ENCODE measurements at places on chromosomes 3 and 15. TPM values are rescaled to one million over a fixed set of nuclear protein-coding genes. Genes with fewer than 3 reads are reported as not detected.

The XYLB gene
- 9.9 TPM for total RNA-seq

The ITIH1 gene
- total RNA-seq, result not detected

The MUSTN1 gene
- not detected for total RNA-seq

The MLF1 gene
- 0.83 TPM for total RNA-seq

The GCSAM gene
- total RNA-seq, result 3.5 TPM

The C2CD4A gene
- total RNA-seq, result 0.17 TPM

The OIP5 gene
- total RNA-seq, result 15.6 TPM

The ALDH1A2 gene
- not detected for total RNA-seq

The ZNF501 gene
- total RNA-seq, result 1.6 TPM

DNA sequence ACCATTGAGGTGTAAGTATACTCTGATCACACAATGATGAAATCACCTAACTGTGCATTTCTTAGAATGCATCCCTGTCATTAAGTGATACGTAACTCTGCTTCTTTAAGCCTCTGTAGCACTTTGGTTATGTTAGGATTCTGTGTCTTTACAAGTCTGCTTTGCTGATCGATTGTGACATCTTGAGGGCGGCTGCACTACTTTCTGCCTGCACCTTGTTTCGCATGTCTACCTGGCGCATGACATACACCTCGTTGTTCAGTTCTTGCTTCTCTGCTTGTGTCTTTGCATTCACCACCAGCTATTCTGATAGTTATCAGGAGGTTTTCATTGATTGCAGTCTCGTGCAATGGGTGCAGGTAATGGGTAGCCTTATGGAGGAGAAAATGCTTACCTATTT is 32.7 kb downstream of the IGF1R start:
- H3K4me1 ChIP-seq, result peaks cover 19% of the 10 kb centered on the region
- H3K27ac ChIP-seq, result no peak overlapping the region
- DNase-seq, result no peak
- no peaks in the 10 kb centered on the region for H3K36me3 ChIP-seq

DNA sequence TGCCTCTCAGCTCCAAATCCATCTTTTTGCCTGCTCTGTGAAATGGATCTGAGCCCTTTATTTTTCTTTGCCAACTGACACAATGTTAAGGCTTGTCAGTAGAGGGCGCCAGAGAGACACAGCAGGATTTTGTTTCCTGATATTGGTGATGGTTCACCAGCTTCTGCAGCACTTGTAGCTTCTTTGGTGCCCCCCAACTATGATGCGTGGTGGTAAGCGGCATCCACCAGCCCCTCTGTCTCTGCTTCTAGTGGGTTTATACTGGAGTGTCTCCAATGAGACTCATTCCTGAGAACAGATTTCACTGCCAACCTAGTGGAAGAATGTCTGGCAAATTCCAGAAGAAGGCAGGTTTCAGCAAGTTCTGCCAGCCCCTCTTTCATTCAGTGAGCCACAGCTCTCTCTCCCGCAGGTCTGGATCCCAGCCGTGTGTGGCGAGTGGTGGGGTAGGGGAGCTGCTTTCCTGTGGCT is 471.9 kb upstream of the FRG2C start:
- no peaks in the 10 kb centered on the region for H3K36me3 ChIP-seq
- H3K4me3 ChIP-seq, result no peak overlapping the region
- no peaks in the 10 kb centered on the region for H3K4me1 ChIP-seq
- H3K27me3 ChIP-seq, result no peaks in the 10 kb centered on the region
- H3K27ac ChIP-seq, result no peak overlapping the region
- DNase-seq, result peak; percentile 14

GRCh38 chr15:42083916-42084315 is 10.4 kb downstream of the PLA2G4D start:
- no peak overlapping the region for H3K4me3 ChIP-seq
- no peaks in the 10 kb centered on the region for H3K27me3 ChIP-seq
- H3K27ac ChIP-seq, result no peak overlapping the region
- no peak for DNase-seq

GRCh38 chr3:137347817-137348368 is 390.1 kb downstream of the IL20RB start:
- no peaks in the 10 kb centered on the region for H3K36me3 ChIP-seq
- DNase-seq, result no peak
- H3K4me1 ChIP-seq, result no peaks in the 10 kb centered on the region
- H3K4me3 ChIP-seq, result no peak overlapping the region
- no peak overlapping the region for H3K27ac ChIP-seq
- no peaks in the 10 kb centered on the region for H3K27me3 ChIP-seq

DNA sequence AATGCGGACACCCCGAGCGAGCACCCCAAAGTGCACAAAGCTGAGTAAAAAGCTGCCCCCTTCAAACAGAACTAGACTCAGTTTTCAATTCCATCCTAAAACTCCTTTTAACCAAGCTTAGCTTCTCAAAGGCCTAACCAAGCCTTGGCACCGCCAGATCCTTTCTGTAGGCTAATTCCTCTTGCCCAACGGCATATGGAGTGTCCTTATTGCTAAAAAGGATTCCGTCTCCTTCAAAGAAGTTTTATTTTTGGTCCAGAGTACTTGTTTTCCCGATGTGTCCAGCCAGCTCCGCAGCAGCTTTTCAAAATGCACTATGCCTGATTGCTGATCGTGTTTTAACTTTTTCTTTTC is 5.3 kb downstream of the BHLHE40 start:
- peaks cover 62% of the 10 kb centered on the region for H3K36me3 ChIP-seq
- no peaks in the 10 kb centered on the region for H3K27me3 ChIP-seq
- H3K4me1 ChIP-seq, result peaks cover 51% of the 10 kb centered on the region

DNA sequence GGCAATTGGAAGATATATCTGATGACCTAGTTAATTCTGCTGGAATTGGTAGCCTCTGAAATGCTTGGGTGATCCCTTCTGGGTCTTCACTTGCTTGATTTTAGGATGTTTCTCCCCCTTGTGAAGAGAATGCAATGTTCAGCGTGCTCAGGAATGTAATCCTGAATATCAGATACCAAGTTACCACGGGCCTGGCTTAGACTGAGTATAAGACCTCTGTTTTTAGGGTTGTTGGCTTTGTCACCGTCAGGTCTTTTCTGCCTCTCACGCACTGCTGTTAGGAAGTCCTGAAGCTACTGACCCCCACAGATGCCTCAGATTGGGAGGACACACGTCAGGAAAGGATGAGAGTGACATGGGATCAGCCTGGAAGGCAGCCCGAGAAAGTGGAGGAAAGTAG is 198.5 kb downstream of the CDIN1 start:
- no peaks in the 10 kb centered on the region for H3K27me3 ChIP-seq
- H3K27ac ChIP-seq, result no peak overlapping the region
- DNase-seq, result no peak
- H3K36me3 ChIP-seq, result no peaks in the 10 kb centered on the region
- H3K4me1 ChIP-seq, result no peaks in the 10 kb centered on the region
- H3K4me3 ChIP-seq, result no peak overlapping the region

GRCh38 chr15:80736560-80736959 is 41.5 kb downstream of the ABHD17C start:
- no peak overlapping the region for H3K27ac ChIP-seq
- H3K36me3 ChIP-seq, result no peaks in the 10 kb centered on the region
- no peaks in the 10 kb centered on the region for H3K4me1 ChIP-seq
- no peaks in the 10 kb centered on the region for H3K27me3 ChIP-seq

DNA sequence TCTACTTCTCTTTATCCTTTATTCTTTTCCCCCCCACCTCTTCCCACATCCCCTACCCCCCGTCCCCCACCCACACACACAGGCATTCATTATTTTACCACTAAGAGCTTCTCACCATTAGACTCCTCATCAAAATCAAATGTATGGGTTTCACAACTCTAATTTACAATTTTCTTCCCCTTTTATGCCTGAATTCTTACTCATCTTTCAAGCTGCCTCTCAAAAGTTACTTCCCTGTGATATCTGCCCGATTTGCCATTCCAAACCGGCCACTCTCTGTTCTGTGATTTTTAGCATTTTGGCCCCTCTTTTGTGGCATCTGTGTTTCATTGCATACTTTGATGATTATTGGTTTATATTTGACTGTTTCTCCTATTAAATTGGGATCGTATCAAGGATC is 42.2 kb downstream of the SLC9A9 start:
- H3K27ac ChIP-seq, result no peak overlapping the region
- no peaks in the 10 kb centered on the region for H3K4me1 ChIP-seq
- H3K27me3 ChIP-seq, result no peaks in the 10 kb centered on the region
- no peak overlapping the region for H3K4me3 ChIP-seq
- no peak for DNase-seq

- no peak overlapping the region for H3K4me3 ChIP-seq
- DNase-seq, result no peak
- H3K36me3 ChIP-seq, result no peaks in the 10 kb centered on the region
Observed at GRCh38 chr3:64548200-64548889, 139.5 kb downstream of the ADAMTS9 start.

DNA sequence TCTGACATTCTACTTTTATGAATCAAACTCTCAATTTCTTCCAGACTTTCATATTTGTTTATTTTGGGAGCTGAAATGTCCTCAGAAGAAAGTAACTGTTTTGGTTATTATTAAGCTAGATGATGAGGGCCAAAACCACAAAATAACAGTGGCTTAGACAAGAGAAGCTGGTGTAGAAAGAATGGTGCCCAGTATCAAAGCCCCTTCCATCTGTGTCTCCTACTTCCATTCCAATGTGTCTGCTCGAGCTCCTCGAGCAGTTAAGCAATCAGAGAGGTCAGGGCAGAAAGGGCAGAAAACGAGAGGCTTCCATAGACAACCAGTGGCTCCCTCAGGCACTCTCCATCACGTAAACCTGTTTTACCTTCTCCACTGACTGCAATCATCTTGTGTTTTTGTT is 59.7 kb upstream of the MAGI1 start:
- no peaks in the 10 kb centered on the region for H3K4me1 ChIP-seq
- no peaks in the 10 kb centered on the region for H3K36me3 ChIP-seq
- H3K4me3 ChIP-seq, result no peak overlapping the region
- no peak overlapping the region for H3K27ac ChIP-seq

- H3K4me3 ChIP-seq, result no peak overlapping the region
- DNase-seq, result no peak
- H3K4me1 ChIP-seq, result no peaks in the 10 kb centered on the region
Observed at GRCh38 chr3:143597774-143598652, 250.3 kb downstream of the SLC9A9 start.

DNA sequence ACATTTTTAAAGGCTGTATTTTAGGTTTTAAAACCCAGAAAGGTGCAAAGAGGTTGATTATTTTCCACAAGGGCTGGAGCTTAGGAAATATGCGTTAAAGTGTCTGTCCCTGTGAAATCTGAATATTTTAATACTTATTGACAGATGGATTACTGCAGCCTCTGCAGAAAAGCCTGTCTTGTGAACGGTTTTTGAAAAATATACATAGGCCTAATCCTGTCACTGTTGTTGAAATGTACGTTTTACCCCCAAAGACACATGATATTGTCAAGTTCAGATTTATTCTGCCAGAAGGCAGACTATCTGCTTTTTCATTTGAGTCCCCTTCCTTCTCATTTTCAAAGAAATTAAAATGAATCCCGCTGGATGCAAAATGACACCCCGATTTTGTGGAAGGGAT is 2.2 kb upstream of the BCL6 start:
- H3K36me3 ChIP-seq, result peaks cover 11% of the 10 kb centered on the region
- peak overlapping the region; percentile 96 for H3K4me3 ChIP-seq
- H3K27me3 ChIP-seq, result no peaks in the 10 kb centered on the region
- no peak for DNase-seq
- peak overlapping the region; percentile 98 for H3K27ac ChIP-seq

DNA sequence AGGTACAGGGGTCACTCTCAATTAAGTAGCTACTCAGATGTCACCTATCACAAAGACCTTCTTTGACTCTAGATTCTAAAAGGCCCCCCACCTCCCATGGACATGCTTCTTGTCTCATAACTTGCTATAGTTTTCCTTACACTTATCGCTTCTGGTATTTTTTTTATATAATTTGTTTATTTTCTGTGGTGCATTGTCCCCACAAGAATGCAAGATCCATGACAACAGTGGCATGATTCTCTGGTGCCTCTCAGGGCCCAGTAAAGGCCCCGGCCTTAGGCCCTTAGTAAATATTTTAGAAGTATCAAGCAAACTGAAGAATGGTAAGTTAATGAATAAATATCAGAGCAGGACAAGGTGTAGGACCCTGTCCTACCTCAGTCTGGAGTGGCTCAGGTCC is 248.6 kb downstream of the CBLB start:
- H3K36me3 ChIP-seq, result no peaks in the 10 kb centered on the region
- no peaks in the 10 kb centered on the region for H3K27me3 ChIP-seq
- H3K4me1 ChIP-seq, result no peaks in the 10 kb centered on the region
- H3K4me3 ChIP-seq, result no peak overlapping the region
- no peak overlapping the region for H3K27ac ChIP-seq

DNA sequence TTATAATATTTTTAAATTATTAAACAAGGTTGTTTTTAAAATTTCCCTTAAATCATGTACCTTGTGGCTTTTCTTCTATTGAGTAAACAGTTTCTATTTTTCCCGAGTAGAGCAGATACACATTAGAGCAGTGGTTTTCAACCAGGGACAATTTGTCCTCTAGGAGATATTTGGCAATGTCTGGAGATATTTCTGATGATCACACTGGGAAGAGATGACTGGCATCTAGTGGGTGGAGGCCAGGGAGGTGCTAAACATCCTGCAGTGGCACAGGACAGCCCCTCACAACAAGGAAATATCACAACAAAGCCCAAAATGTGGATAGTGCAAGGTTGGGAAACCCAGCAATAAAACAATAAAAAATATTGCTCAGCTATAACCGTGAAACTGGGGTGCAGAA is 113.0 kb upstream of the PTPRG start:
- no peaks in the 10 kb centered on the region for H3K36me3 ChIP-seq
- no peaks in the 10 kb centered on the region for H3K4me1 ChIP-seq
- DNase-seq, result no peak
- H3K27ac ChIP-seq, result no peak overlapping the region
- no peaks in the 10 kb centered on the region for H3K27me3 ChIP-seq

DNA sequence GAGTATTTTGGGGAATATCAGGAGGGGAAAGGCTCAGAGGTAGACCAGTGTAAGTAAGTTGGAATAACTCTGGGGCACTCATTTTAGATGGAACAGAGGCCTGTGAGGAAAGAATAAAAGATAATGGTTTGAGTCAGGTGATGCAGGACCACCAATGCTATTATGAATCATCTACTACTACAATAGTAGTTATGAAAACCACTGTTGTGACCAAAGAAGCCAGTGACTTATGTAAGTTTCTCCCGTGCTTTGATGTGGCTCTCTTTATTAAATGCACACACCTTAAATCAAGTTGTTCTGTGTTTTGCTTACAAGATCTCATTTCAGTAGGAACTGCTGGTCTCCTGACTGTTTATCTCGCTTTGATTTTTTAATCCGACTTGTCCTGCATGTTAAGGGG is 13.1 kb upstream of the GUCA1C start:
- H3K36me3 ChIP-seq, result no peaks in the 10 kb centered on the region
- no peaks in the 10 kb centered on the region for H3K4me1 ChIP-seq
- H3K27me3 ChIP-seq, result peaks cover 5% of the 10 kb centered on the region
- no peak overlapping the region for H3K27ac ChIP-seq
